Nephron progenitor cell (in vitro differentiated cells): ENCODE measurements at places on chromosomes 7 and 10.

- DNase-seq = peak; percentile 9
Measured at GRCh38 chr7:90596671-90597562, 796 bp downstream of the CDK14 start.

GRCh38 chr10:74021248-74022055 is 23.5 kb downstream of the VCL start:
- DNase-seq = no peak

GRCh38 chr10:14926061-14926470 is 27.8 kb downstream of the DCLRE1C start:
- no peak for DNase-seq

DNA sequence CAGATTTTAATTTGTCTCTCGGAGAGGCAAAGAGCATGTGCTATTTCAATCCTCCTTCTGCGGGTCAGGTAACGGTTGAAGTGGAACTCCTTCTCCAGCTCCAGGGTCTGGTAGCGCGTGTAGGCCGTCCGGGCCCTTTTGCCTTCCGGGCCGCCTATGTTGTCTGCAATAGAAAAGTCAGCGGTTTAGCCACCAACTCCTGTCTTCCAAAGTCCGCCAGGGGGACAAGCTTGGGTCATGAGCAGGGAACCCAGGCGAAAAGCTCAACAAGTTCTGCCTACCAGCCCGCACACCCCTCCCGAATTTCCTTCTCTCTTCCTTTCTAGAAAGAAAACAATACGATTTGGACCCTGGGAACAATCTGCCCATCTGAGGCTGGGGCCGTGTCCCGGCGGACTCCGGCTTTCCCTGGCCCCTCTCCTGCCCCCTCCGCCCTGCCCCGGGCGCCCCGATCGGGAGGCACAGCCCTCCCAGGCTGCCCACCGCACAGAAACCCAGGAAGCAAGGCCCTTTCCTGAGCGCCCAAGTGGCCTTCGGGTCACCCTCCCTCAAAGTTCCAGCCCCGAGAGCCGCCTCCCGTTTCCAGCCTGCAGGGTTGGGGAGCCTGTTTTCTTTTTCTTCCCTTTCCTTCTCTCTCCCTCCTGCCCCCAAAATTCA is 1.4 kb downstream of the HOXA5 start:
- no peak for DNase-seq

DNA sequence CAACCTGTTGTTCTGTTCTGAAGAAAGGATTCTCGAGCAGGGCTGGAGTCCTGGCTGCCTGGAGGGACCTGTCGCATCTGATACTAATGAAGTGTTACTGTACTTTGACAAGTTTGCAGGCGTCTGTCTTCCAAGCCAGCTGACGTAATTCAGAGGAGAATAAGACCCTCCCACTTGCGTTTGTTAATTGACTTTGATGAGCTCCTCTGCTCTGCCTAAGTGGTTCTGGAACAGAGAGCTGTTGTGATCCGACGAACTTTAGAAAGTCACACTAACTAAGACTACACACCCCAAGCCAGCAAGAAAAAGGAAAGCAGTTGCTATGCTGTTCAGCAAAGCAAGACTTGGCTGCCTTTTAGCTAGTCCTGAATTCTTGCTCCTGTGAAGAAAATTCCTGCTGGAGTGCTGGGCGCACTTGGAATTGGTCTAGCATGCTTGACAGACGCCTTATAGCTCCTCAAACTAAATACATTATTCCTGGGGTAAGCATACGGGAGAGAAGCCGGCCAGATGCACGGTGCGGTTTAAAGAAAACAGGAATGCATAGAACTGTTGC is 200.3 kb downstream of the CACNB2 start:
- DNase-seq = no peak

GRCh38 chr7:1355568-1356340 is 103.5 kb downstream of the MICALL2 start:
- no peak for DNase-seq

GRCh38 chr10:48740015-48740707 is 55.5 kb downstream of the WDFY4 start:
- DNase-seq = no peak

- DNase-seq = no peak
Measured at GRCh38 chr10:22244001-22244400, 26.2 kb upstream of the EBLN1 start.

DNA sequence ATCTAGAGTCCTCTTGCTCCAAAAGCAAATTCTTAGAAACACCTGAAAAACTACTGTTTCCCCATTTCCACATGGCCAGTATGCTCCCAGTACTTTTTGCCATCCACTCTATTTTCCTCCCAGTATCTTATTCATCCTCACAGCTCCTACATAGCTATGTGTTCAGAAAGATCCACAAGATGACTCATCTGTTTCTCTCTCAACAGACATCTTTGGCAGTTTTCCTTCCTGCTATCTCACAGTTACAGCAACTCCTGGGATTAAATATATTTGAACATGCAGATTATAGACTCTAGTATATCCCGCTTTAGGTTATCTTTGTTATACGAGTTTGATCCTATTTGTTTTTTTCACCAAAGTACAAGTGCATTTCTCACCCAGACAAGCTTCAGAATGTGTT is 675.6 kb upstream of the POT1 start:
- no peak for DNase-seq

- DNase-seq = no peak
Measured at GRCh38 chr10:88968391-88968790, 15.8 kb upstream of the ACTA2 start.

DNA sequence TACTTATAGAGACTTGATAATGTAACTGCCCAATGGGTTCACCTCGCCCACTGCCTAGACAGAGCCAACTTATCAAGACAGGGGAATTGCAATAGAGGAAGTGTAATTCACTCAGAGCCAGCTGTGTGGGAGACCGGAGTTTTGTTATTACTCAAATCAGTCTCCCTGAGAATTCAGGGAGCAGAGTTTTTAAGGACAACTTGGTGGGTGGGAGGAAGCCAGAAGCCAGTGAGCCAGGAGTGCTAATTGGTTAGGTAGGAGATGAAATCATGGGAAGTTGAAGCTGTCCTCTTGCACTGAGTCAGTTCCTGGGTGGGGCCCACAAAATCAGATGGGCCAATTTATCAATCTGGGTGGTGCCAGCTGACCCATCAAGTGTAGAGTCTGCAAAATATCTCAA is 20.1 kb upstream of the C7orf33 start:
- DNase-seq = no peak

- no peak for DNase-seq
Measured at GRCh38 chr7:135684699-135685098, 22.4 kb downstream of the STMP1 start.

DNA sequence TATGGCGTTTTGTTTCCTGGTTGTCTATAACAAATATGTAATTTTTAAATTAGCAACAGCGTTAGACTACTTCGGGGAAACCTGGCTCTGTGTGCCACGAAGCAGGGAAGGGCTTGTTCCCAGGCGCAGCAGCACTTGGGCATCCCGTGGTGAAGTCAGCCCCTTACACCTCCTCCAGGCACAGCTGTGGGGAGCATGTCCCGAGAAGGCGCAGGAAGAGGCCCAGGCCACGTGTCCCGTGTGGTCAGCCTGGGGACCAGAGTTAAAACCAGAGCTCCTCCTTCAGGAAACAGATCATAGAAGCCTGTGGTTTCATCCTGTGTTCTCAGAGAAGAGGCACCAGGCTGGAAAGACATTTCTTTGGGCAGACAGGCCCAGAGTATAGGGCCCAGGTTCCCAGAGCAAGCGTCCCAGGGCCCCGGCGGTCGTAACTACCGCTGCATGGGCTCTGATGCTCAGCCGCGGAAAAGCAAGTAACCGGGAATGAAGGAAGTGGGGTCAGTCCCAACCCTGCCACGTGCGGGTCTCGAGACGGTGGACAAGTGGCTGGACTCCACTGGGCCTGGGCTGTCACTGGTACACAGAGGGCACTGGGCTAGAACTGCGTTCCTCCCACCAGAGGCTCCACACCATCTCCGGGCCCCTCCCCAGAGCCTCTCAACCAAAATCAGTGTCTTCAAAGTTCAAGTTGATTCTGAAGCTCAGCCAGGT is 7.1 kb downstream of the NUDT1 start:
- DNase-seq = no peak

DNA sequence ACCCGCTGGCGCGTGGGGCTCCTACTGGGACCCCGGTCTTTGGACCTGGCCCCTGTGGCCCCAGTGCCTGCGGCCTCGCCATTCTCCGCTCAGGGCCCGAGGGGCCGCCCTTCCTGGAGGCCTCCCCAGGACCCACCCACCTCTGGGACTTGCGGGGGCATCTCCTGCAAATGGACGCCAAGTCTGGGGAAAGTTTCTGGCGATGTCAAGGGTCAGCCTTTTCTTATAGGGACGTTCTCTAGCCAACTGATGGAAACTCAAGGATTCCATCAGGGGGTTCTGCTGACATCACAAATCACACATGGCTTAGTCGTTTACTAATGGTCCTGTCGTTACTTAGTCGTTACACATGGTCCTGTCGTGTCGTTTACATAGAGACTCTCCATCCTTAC is 57.7 kb upstream of the RHOBTB1 start:
- no peak for DNase-seq

GRCh38 chr7:74544706-74545469 is 91.2 kb downstream of the GTF2IRD1 start:
- peak; percentile 36 for DNase-seq

DNA sequence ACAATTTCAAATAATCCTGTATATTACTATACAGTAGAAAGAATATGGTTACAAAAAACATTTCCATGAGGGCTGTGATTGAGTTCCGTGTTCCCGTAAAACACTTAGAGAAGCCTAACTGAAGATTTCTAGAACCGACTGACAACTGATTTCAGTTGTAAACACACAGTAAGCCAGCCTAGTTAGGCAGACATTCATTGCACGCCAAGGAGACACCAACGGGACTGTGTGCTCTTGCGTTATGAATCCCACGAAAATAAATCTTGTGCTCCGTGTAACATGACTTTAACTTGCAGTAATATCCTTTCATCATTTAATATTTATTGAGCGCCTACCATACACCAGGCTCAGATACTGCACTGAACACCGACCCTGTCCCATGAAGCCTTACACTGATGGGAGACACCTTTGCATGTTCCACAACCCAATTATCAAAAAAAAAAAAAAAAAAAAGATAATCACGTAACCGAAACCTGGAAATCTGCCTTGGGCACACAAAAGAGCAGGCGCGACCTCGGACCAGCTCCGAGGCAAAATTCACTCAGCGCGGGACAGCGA is 420 bp upstream of the KLHL7 start:
- no peak for DNase-seq

DNA sequence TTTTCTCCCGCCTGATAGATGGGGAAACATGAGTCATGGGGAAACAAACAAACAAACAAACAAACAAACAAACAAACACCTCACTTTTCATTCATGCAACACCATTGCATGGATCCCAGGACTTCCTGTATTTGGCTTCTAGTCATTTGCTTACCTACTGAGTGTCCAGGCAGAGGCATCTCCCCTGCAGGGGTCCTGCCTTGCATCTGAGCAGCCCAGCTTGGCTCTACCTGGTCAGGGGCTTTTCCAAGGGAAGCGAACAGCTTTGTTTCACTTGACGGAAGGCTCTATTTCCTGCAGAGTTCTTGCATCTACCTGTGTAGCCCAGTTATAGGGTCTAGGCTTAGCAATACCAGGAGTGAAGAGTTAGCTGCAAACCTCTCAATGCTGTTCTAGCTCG is 374.2 kb downstream of the GATA3 start:
- DNase-seq = no peak

DNA sequence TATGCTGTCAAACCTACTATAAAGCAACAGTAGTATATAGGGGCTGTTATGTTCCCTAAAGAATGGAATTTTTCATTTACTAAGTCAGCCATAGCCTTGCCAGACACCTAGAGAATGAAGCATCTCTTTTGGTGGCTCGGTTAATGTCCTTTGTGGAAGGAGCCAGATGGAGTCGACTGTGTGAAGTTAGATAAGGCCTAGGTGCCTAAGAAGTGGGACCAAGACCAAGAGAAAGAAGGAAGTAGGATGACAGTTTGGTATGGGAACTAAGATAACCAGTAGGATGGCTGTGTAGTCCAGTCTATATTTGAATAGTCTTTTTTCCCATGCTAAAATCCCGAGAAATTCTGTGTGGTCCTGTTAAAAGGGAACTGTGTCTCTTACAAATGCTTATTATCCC is 62.2 kb downstream of the REEP3 start:
- no peak for DNase-seq

GRCh38 chr7:127894588-127894987 is 136.6 kb downstream of the LRRC4 start:
- DNase-seq = no peak

DNA sequence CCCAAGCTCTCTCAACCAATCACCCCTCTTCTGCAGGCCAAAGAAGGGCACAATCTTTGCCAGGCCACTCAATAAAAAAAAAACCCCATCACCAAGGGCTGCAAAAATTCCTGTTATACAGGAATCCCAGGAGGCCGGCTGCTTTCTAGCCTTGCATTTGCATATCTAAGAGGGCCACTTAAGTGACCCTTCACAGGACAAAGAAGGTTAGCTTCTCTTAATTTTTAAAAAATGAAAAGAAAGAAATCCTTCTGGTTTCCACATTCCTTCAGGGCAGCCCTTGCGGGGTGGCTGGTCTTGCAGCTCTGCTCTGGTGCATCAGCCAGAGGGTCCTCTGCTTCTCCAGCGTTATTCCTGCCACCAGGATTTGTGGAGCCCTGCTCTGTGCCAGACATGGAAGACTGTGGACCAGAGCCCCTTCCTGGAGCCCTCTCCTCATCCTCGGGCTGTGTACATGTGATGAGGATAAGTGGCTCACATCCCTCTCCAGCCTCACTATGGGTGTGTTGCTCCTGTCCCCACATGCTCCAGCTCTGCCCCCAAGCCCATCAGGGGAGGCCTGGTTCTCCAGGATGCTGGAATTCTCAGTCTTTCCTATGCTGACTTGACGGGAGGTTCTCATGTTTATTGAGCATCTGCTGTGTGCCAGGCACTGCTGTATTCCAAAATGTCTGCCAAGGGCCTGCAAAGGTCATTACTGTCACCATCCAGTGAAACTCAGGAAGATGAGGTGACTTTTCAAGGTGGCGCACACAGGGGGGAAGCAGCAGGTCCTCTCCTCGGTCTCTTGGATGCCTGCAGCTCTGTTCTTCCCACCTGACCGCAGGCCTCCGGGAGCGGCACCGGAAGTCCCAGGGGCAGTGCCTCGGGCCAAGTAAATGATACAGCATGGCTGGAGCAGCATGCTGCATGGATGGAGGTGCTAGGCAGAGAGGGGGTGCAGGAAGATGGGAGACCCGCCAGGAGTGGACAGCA is 67.7 kb downstream of the ARHGAP22 start:
- no peak for DNase-seq

DNA sequence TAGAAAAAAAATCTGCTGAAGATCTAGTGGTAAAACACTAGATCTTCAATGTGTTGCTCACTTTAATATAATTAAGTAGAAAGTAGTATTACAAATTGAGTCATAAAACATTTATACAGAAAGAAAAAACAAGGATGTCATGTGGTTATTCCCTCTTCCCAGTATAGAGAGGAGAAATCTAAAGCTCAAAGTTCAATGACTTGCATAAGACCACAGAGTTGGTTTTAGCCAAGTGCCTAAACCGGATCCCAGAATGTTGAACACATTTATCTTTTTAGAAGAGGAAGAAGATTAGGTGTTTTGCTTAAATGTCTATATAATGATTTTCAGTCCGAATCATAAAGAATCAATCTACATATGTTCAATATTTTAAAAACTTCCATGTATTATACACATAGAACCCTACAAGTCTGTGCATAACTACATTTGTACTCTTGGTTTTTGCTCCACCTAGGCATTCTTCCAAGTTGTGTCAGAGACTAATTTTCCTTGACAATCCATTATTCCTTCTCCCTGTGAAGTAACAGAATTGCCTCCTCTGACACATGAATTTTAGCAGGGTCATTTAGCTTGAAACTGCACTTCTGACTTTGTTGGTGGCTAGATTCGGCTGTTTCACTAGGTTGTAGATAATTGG is 389.2 kb downstream of the MAGI2 start:
- no peak for DNase-seq

GRCh38 chr7:22617166-22617565 is 109.8 kb upstream of the IL6 start:
- DNase-seq = no peak
